Amniotic stem cell (primary cell): ENCODE measurements at places on chromosomes 6 and 20.
A peak's percentile ranks its signal among the peaks of the same experiment; 100 is the strongest.

GRCh38 chr20:57429580-57430200 lies 38.5 kb downstream of the RBM38 start:
- no peak for DNase-seq

DNA sequence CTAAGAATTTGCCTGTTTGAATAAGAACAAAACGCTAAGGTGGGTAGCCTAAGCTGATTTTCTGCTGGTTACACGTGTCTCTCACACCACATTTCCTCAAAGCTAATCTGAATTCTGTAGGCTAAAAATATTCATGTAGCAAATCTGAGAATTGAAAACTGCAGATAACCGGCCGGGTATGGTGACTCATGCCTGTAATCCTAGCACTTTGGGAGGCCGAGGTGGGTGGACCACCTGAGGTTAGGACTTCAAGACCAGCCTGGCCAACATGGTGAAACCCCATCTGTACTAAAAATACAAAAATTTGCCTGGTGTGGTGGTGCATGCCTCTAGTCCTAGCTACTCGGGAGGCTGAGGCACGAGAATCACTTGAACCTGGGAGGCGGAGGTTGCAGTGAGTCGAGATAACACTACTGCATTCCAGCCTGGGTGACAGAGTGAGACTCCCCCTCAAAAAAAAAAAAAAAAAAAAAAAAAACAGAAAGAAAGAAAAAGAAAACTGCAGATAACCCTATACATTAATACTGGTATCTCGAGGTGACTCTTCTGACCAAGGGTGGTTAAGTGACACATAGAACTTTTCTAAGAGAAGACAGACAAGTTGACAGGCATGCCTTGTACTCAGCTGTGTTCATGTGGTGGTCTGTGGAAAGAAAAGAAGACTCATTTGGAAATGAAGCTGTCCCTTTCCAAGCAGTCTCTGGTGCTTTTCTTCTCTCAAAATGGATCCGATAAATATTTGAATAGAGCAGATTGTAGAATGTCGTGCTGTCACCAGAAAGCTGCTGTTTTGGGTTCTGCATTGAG lies 24.7 kb upstream of the ASXL1 start:
- DNase-seq, result no peak

GRCh38 chr20:32144898-32145662 lies 35.6 kb downstream of the TM9SF4 start:
- no peak for DNase-seq

GRCh38 chr6:35370124-35370741 lies 27.9 kb downstream of the PPARD start:
- DNase-seq, result peak; percentile 87

DNA sequence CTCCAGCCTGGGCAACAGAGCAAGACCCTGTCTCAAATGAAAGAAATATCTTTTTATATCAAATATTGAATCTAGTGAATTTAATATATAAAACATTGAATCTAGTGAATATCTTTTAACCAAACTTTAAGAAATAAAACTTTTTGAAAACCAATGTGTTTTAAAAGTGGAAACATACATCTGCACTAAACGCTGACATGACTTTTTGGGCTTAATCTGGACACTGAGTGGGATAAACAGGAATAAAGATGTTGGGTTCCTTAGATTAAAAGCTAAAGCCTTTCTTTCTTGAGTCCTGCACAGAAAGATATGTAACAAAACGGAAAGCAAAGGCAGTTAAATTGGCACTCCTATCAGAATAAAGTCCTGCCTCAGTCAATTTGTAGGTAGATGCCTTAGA lies 190.2 kb downstream of the ARHGAP18 start:
- DNase-seq, result no peak

DNA sequence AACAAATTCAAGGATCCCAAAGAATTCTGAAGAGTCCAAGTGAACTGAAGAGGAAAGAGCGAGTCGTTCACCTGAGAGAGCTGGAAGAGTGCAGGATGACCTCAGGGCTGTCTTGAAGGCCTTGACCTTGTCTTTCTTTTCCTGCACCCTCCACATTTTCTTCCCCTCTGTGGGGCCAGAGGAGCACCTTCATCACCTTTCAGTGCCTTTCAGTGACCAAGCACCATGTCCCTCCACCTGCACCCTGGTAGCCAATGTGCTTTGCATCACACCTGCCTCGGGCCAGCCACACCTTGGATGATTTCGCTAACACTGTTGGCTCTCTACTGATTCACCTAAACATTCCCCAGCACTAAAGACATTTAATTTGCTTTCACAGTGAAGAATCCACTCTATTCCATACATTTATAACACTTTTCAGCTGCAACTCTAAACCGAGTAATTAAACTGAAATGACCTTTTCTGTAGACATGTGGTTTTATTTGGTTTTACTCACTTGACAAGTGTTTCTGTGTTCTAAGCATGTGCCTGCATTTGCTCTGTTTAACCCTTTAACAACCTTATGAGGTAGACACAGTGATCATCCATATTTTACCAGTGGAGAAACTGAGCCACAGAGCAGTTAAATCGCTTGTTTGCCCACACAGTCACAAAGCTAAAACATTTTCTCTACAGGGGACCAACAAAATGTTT lies 121.3 kb upstream of the CST7 start:
- no peak for DNase-seq

- no peak for DNase-seq
Measured at GRCh38 chr6:119934816-119935215, 585.3 kb upstream of the MAN1A1 start.

GRCh38 chr20:48758206-48758820 lies 69.5 kb downstream of the PREX1 start:
- no peak for DNase-seq

DNA sequence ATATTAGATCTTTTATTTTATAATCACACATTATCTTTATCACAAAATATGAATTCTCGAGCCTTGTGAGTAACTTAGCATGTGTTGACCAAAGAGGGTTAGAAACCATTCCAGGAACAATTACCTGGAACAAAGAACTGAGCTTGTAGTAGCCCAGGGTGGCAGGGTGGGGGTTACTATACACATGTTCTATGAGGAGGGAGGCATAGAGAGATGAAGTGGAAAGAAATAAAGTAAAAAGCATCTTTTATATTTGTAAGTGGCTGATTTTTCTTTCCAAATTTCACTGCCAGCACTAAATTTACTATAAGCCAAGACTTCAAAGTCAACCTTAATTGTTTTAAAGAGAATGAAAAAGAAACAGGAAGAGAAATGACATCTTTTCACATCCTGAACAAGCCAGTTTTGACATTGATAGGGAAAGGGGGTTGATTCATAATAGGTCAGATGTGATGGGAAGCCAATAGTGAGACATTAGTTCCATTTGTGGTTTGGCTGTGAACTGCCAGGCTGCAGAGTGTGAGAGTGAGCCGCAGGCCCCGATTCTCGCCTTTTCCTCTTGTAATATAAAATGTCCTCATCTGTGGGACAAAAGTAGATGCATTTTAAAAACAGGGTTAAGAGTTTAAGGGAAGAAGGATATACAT lies 52.7 kb upstream of the MYB start:
- DNase-seq, result no peak

DNA sequence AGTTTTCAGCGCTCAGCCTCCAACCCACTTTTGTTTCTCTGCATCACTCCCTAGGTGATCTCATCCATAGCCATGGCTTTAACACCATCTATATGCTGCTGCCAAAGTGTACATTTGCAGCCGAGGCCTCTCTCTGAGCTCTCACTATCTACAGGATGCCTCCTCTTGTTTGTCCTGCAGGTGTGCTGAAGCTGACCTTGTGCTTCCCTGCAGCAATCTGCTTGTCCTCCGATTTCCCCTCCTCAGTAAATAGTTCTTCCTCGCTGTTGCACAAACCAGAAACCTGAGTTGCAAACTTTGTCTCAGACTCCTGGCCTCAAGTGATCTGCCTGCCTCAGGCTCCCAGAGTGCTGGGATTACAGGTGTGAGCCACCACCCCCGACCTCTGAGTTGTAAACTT lies 3.7 kb upstream of the TXNDC5 start:
- DNase-seq, result no peak

DNA sequence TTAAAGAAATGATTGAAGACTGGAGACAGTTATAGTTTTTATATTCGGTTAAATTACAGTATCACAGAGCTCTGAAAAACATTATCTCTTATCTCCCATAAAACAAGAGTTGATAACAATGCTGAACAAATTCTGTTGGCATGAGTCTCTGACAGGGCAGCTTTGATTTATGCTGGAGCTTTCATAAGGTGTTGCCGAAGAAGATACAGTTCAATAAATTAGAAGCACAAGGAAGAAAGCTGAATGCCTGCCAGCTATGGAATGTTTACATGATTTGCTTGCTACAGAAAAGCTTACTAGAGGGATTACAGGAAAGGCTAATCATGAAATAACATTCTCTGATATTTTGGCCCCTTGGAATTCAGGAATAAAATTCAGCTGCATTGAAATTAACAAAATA lies 431.9 kb upstream of the GJE1 start:
- no peak for DNase-seq

DNA sequence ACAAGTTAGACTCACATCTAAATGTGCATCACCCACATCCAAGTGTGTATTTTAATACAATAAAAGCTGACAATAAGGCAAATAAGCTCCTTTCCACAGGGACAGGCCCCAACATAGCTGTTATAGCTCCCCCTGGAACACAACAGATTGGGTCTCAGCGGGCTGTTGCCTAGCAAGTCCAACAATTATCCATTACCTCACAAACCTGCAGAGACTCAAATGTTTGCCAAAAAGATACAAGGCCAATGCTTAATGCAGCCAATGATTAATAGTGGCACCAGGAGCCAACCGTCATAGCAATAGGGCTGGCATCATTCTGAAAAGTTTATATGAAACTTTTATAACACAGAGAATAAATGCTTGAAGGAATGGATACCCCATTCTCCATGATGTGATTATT lies 35.7 kb downstream of the EPB41L2 start:
- DNase-seq, result no peak

DNA sequence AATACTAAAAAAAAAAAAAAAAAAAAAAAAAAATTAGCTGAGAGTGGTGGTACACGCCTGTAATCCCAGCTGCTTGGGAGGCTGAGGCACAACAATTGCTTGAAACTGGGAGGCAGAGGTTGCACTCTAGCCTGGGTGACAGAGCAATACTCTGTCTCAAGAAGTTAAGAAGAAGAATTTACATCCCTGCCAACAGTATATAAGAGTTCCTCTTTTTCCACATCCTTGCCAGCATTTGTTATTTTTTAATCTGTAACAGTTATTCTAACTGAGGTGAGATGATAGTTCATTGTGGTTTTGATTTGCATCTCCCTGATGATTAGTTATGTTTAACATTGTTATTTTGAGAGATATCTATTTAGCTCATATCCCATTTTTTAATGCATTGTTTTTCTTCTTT lies 20.3 kb upstream of the DYNLRB1 start:
- DNase-seq, result no peak

DNA sequence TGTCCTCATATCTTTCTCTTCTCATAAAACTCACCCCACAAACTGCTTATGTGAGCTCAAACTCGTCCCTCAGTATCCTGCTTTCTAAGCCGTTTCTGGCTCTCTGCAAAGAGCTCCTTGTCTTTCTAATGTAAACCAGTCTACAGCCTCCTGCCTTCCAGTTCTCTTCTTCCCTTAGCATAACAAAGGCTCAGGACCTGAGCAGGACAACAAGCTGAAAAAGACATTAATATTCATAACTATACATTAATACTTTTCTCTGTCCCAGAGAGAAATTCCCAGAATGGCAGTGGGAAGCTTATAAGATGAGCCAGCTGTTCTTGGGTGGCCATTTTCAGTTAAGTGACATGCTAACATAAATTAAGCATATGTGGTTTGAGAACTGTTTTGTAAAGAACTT lies 207.0 kb upstream of the TCF21 start:
- no peak for DNase-seq

DNA sequence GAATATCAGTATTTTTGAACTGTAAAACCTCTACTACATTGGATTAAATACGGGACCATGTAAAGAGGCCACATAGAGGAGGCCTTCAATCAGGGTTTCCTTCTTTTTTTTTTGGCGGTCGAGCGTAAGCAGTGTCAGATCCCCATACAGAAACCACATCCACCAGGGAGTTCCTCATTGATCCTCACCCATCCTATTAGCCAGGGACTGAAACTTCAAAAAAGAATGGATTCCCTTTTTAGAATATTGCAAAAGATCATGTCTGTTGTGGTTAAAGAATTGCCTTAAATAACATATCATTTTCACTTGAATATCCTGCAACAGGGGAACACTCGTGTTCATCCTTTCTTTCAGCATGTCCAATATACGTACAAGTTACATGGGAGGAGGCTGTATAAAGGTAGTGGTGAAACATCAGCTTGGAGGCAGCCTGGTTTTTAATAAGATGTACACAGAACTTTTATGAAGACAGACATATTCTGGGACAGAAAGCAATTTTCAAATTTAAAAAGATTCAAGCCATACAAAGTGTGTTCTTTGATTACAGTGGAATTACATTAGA lies 96.1 kb downstream of the PPP1R14C start:
- no peak for DNase-seq

DNA sequence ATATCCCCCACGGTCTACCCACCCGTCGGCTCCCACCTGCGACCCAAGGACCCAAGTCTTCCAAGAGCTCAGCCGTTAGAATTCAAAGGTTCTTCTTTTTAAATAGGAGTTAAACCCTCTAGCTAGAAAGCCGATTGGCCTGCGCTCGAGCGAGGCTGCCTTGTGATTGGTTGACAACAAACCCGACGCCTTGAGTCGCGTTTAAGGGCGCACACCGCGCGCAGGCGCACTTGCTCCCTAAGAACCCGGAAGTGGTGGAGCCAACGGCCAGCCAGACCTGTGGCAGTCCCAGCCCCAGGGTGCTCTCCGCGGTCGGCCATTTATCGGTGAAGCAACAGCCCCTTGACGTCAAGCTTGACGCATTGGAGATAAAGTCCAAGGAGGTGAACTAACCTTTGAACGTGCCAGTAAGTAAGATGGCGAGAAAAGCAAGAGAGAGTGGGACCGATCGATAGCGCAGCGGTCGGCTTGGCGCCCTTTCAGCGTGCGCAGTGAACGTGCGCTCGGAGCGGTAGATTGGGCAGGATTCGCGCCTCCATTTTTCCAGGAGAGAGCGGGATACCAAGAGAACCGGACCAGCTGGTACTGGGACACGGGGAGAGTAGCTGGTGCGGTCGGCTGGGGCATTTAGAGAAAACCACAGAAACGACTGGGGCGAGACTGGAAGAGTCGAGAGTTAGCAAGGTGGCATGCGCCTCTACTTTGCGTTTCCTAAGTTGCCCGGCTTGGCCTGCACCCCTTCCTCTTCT lies at the start of the genes AURKA and CSTF1:
AURKA (minus strand) TSS at position 84 of the 749 bp plus-strand sequence. CDS start 4,018 bp downstream, outside the sequence.
CSTF1 (plus strand) TSS at position 514 of the 749 bp plus-strand sequence. CDS start 2,908 bp downstream, outside the sequence.
- peak; percentile 97 for DNase-seq

DNA sequence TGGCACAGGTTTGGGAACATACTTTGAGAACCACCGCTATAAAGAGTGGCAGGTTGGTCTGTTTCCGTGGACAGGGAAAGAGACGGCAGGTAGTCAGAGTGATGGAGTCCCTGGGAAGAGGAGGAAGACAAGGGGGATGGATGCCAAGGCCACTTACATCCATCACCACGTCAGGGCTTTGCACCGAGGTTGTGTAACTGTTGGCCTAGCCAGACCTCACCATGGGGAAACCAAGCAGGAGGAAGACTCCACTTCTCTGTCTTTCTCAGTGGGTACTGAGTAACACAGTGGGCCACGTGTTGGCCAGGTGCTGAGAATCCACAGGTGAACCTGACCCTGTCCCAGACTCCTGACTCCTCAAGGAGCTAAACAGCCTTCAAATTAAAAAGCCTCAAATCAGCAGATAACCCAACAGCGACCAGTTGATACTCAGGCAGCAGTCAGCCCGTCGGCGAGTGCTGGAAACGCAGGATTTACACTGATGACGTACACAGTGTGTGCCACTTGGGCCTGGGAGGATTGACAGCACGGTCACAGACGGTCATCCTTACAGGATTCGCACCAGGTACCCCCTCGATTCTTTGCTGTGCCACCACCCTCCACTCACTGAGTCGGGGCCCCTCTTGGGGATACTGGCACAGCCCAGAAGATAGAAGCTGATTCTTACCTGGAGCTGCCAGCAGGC lies 134.6 kb upstream of the SNX9 start:
- no peak for DNase-seq

GRCh38 chr20:41902346-41902745 lies 284.2 kb upstream of the CHD6 start:
- no peak for DNase-seq
